ENCODE measurements at places on chromosomes 6 and 20. TPM values are rescaled to one million over a fixed set of nuclear protein-coding genes. Genes with fewer than 3 reads are reported as not detected.

GRCh38 chr6:131694832-131695426 is 6.3 kb downstream of the OR2A4 start:
- H3K27me3 ChIP-seq: no peaks in the 10 kb centered on the region
- no peak overlapping the region for H3K4me3 ChIP-seq
- H3K4me1 ChIP-seq: no peaks in the 10 kb centered on the region

The SAPCD1 gene
- 2.3 TPM for total RNA-seq

DNA sequence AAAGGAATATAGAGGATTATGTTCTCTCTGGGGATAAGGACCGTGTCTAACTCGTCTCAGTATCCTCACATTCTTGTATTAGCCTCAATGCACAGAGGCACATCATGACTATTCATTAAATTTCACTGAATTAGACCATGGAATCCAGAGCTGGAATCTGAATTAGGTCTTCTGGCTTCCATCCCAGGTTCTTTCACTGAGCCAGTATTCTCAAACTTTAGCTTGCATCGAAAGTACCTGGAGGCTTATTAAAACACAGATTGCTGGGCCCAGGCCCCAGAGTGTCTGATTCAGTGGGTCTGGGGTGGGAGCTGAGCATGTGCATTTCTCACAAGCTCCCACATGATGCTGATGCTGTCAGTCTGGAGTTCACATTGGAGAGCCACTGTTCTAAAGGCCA is 142.0 kb downstream of the UST start:
- no peaks in the 10 kb centered on the region for H3K27me3 ChIP-seq
- DNase-seq: no peak
- no peak overlapping the region for H3K4me3 ChIP-seq
- no peaks in the 10 kb centered on the region for H3K36me3 ChIP-seq
- H3K4me1 ChIP-seq: no peaks in the 10 kb centered on the region

GRCh38 chr6:9204171-9204570 is 768.8 kb upstream of the SLC35B3 start:
- no peak for DNase-seq
- H3K27ac ChIP-seq: no peak overlapping the region
- no peaks in the 10 kb centered on the region for H3K27me3 ChIP-seq
- no peaks in the 10 kb centered on the region for H3K4me1 ChIP-seq

GRCh38 chr6:34919651-34920050 is 30.6 kb downstream of the ANKS1A start:
- no peak overlapping the region for H3K4me3 ChIP-seq
- no peak overlapping the region for H3K27ac ChIP-seq
- DNase-seq: no peak
- no peaks in the 10 kb centered on the region for H3K4me1 ChIP-seq

The POPDC3 gene
- total RNA-seq: not detected

- H3K27me3 ChIP-seq: no peaks in the 10 kb centered on the region
- peaks cover 21% of the 10 kb centered on the region for H3K36me3 ChIP-seq
- no peak for DNase-seq
- H3K27ac ChIP-seq: no peak overlapping the region
These were observed 119.6 kb downstream of the TMEM242 start for GRCh38 chr6:157203764-157204163.

DNA sequence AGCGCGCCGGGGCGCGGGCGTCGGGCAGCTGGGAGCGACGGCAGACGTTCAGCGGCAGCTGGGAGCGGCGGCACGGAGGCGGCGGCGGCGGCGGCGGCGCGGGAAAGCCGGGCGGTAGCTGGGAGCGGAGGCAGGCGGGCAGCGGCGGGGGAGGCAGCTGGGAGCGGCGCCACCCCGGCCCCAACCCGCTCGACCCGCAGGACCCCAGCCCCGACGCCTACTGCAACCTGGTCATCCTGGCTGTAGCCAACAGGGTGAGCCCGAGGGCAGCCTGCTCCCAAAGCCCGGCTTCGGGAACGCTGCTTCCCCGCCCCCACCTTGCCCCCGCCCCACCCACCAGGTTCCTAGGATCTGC is 8.9 kb downstream of the CCM2L start:
- H3K4me1 ChIP-seq: no peaks in the 10 kb centered on the region
- H3K27ac ChIP-seq: no peak overlapping the region
- H3K36me3 ChIP-seq: no peaks in the 10 kb centered on the region
- H3K4me3 ChIP-seq: no peak overlapping the region
- H3K27me3 ChIP-seq: peaks cover 3% of the 10 kb centered on the region
- DNase-seq: no peak

- no peak for DNase-seq
- H3K36me3 ChIP-seq: no peaks in the 10 kb centered on the region
These were observed 292.8 kb downstream of the CLIC5 start for GRCh38 chr6:45722876-45723275.

The IYD gene
- not detected for total RNA-seq

The CRYBG1 gene
- total RNA-seq: 18.0 TPM

- no peak for DNase-seq
- no peak overlapping the region for H3K4me3 ChIP-seq
- no peaks in the 10 kb centered on the region for H3K36me3 ChIP-seq
- H3K27me3 ChIP-seq: no peaks in the 10 kb centered on the region
- peaks cover 40% of the 10 kb centered on the region for H3K4me1 ChIP-seq
These were observed 4.5 kb downstream of the C20orf204 start for GRCh38 chr20:64040231-64041039.

DNA sequence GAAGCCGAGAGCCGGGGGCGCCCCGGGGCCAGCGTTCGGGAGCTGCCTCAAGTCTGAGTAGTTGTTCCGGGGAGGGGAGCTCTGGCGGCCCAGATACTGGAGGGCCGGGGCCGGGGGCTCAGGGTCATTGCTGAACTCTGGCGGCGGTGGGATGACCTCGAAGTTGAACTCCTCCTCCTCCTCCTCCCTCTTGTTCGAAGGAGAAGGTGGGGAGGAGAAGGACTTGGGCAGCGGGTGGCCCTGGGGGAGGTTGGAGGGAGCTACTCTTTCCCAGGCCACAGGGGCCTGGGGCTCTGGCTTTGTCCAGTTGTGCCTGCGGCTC is 37.7 kb downstream of the C6orf132 start:
- no peak for DNase-seq
- no peaks in the 10 kb centered on the region for H3K36me3 ChIP-seq
- H3K27ac ChIP-seq: peak overlapping the region; percentile 41
- peak overlapping the region; percentile 68 for H3K4me3 ChIP-seq
- H3K4me1 ChIP-seq: no peaks in the 10 kb centered on the region

The ID4 gene
- total RNA-seq: not detected

GRCh38 chr6:41002168-41002567 is 36.9 kb downstream of the UNC5CL start:
- H3K36me3 ChIP-seq: no peaks in the 10 kb centered on the region
- no peak for DNase-seq

DNA sequence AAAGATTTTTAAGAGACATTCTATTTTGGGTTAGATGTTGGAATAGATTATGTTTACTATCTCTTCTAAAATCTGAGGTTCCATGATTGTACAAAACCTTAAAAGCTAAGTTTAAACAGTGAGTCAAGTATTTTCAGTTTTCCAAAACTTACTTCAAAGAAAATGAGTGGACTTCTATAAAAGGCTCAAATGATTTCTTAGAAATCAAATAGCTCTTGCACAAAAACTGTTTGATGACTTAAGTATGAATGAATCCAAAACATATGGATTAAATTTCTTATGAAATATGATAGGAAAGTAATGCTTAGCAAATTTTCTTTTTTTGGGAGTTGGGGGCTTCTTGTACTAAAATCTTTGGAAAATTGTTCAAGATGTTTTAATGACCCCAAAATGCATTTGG is 837.3 kb upstream of the SLC35B3 start:
- H3K27ac ChIP-seq: no peak overlapping the region
- no peaks in the 10 kb centered on the region for H3K36me3 ChIP-seq

DNA sequence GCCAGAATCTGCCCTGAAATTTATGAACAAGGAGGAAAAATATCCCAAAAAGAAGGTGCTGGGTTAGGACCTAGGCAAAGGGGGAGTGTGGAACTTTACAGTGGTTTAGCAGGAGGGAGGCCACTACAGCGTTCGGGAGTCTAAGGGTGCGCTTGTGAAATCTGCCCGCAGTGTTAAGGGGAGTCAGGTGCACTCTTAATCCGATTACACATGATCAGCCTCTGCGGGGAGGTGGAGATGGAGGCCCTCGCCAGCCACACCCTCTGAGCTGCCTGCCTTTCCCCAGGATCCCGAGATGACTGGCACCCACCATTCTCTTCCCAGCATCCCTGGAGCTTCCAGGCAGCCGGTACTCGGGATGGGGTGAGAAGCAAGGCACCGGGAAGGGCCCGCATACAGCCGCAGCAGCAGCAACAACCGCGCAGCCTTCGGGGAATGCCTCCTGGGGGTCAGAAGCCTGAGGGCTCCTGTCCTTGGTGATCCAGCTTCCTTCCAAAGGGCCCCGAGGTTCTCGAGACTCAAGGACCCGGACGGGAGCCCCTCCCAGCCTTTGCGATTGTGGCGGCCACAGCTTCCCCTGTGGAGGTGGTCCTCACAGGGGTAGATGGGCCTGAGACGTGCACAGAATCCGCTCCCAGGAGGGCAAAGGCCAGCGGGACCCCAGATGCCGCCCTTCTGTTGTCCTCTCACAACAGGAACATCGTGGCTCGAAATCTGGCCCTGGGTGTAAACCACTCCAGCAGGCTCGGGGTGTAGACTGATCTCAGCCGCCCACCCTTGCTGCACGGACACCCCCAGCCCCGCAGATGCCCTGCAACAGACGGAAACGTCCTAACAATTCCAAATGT is 57.3 kb upstream of the CST7 start:
- H3K27ac ChIP-seq: no peak overlapping the region
- H3K36me3 ChIP-seq: no peaks in the 10 kb centered on the region
- no peak for DNase-seq

The SDHAF4 gene
- total RNA-seq: 6.8 TPM

Measured in naive thymus-derived CD4-positive, alpha-beta T cell (primary cell).